H1 (cell line): ENCODE measurements at places on chromosomes 3 and 15. TPM values are rescaled to one million over a fixed set of nuclear protein-coding genes. Genes with fewer than 3 reads are reported as not detected.

ARPP19 gene
- polyA plus RNA-seq = 44.3 and 81.9 TPM in 2 replicates

TICRR gene
- polyA plus RNA-seq = 13.1 and 15.9 TPM in 2 replicates

GAP43 gene
- 9.6 and 11.2 TPM in 2 replicates for polyA plus RNA-seq

ADAMTS17 gene
- polyA plus RNA-seq = 0.51 and 0.89 TPM in 2 replicates

IQCF5 gene
- not detected in 2 replicates for polyA plus RNA-seq

GRCh38 chr15:58460116-58460790 lies 28.5 kb downstream of the LIPC start:
- no peak for DNase-seq

DNA sequence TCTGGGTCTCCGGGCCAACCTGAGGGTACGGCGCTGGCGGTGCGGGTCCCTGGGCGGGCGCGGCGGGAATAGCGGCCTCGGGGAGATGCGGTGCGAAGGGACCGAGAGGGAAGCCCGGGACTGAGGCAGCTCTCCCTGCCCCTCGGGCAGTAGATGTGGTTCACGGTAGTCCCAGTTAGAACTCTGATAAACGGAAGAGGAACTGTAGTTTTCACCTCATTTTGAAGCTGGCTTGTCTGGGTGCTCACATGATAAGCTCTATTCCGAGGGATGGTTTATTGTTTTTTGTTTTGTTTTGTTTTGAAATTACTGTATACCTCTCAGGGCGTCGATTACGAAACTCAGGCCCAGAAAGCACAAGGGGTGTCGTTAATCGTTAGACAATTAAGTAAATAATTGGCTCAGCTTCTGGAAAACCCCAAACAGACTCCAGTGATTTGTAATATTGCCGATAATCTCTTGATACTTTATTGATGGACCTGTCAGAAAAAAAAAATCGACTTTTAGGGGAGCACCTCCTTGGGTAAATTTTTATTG lies 413 bp downstream of the NUSAP1 start:
- DNase-seq = no peak

GRCh38 chr3:16474920-16475319 lies 38.6 kb downstream of the RFTN1 start:
- DNase-seq = no peak

DNA sequence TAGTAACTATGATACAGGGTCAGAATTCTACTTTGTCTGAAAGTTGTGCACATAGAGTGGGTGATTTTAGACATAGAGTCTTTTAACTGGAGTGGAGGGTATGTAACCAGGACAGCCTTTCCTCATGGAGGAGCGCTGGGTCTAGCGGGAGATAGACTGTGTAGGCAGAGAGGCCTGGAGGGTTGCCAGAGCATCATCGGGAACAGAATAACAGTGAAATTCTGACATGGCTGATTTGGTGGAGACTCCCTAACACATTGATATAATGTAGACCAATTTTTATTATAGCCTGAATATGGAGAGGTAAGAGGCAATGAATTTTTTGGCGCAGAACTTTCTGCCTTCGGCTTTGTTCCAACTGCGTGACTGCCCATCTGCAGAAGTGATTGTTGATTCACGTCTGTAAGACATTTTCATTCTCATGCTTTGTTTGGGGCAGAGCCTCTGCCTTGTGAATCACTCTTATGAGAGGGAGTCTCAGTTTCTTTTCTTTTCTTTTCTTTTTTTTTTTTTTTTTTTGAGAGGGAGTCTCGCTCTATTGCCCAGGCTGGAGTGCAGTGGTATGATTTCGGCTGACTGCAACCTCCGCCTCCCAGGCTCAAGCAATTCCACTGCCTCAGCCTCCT lies 16.0 kb downstream of the LPP start:
- no peak for DNase-seq

- no peak for DNase-seq
Measured at GRCh38 chr3:8492744-8493511, 8.7 kb upstream of the LMCD1 start.

DNA sequence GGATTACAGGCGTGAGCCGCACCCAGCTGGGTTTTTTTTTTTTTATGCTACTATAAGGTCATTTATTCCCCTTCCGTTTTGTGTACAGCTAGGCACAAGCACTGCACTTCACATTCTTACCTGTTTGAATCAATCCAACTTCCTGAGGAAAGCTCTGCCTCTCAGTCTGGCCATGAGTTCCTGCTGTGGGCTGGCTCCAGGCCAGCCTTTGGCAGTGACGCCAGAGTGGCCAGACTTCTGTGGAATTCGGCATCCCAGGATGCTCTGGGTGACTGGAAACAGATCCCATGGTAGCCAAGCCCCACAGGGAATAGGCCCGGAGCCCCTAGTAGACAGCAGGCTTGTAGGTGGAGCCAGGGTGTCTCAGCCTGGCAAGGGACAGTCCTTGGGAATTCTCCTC lies 21.5 kb upstream of the TIMP4 start:
- DNase-seq = no peak

- DNase-seq = peak; percentile 87
Measured at GRCh38 chr15:40310001-40310959, 2.5 kb upstream of the PLCB2 start.

DNA sequence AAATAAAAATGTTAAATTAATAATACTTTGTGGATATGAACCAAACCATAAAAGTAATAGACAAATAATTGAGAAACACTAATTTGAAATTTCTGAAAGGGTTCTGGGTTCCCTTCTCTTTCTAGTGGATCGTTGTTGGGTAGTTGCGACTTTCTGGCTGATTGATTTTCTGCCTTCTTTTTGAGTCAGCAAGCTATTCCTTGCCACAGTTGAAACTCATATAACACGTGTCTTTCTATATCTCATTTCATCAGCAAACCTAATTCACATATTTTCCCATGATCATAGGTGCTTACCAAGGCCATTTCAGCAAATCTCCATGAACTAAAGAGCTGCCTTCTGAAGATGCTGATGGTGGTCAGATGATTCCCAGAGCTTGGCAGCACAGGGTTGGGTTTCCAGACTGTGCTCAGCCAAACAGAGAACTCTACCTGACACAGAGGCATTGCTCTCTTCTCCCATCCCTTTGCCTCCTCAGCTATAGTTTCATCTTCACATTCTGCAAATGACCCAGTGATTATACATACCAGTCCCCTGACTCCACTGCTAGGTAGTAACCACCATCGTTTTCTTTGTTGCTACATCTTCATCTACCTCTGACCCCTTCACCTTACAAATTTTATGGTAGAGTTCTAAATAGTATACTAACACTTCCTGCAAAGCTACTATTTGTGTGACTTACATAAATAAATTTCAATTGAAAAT lies 383.9 kb upstream of the DPH6 start:
- no peak for DNase-seq

GRCh38 chr15:98924401-98925049 lies 83.1 kb downstream of the PGPEP1L start:
- no peak for DNase-seq

DNA sequence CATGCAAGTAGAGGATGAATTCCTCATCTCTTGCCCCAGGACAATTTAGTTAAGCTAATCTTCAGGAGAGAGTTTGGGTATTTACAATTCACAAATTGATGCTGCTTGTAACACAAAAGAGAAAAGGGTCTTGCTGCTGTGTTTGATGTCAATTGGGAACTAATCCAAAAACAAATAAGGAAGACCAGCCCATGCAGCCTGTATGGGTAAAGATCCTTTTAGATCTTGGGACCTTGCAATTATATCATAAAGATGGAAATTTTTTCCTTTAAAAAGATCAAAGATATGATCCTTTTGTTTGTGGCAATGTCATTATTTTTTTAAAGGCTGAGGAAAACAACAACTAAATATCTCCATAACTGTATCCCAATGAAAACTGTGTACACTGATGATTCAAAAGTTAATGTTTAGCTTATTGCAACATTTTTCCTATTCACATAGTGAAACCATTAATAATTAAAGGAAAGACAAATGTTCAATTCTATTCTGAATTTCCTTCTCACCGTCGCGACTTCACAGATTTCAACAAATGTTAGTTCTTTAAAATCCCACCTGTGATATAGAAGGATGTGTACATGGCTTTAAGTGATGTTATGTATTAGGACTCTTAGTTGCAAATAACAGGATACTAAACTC lies 40.2 kb downstream of the TMEM212 start:
- no peak for DNase-seq
